CD4-positive, CD25-positive, alpha-beta regulatory T cell (primary cell): ENCODE measurements at places on chromosomes 6 and 20.

DNA sequence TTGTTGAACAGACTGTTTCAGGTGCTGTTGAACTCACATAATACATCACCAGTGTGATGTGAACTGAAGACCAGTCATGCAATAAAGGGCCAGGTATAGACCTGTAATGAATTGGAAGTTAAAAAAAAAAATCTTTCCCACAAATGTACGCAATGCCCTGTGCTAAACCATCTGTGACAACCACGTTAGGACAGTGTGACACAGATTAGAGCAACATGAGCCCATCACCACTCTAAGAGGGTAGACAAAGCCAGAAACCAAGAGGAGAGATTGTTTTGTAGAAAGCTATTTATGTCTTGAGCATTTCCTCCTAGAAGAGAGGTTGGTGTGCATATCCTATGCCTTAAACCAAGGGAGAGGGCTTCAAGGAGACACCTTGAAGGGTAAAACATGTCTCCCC, 77.0 kb upstream of the BEND6 start:
- no peak for DNase-seq

- no peak for DNase-seq
These were observed 64.0 kb downstream of the BLOC1S5 start for GRCh38 chr6:8000188-8000596.

DNA sequence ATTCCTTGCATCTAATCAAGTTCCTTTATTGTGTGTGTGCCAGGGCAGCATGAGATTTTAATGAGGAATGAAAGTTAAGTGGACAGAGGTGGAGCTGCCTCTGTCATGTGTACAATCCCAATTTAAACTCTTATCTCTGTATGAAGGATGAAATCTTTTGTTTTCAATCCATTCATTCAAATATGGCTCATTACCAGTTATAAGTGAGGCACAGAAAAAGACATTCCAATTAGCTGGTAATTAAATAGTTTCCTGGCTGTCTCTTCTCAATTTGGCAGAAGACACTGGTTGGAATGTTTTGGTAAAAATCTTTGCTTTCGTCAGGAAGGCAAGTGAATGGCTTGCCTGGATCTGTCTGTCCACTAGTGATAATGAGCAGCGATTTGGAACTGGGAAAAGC, 46.4 kb downstream of the CLVS2 start:
- no peak for DNase-seq

GRCh38 chr6:158266131-158266530, 46.1 kb upstream of the TULP4 start:
- DNase-seq, result no peak

GRCh38 chr6:150494241-150494640, 105.4 kb upstream of the PLEKHG1 start:
- no peak for DNase-seq

DNA sequence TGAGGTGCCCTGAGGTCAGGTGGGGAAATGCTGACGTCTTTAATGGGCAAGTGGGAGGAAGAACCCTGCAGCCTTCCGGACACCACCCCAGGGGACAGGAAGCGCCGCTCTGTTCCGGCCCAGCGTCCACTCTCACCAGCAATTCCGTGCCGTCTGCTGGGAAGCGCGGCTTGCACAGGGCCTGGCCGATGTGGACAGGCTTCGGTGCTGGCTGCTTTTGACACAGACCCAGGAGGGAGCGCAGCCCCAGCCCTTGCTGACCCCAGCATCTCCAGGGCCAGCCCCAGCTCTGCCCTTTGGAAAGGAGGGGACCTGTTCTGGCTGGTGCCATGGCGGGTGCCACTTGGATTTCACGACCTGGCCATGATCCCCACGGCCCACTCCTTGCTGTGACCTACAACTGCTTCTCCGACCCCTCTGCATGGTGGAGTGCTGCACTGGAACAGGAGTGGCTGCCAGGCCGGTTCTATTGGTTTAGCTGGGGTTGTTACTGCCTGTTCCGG, 123.2 kb downstream of the DLL1 start:
- DNase-seq, result no peak

DNA sequence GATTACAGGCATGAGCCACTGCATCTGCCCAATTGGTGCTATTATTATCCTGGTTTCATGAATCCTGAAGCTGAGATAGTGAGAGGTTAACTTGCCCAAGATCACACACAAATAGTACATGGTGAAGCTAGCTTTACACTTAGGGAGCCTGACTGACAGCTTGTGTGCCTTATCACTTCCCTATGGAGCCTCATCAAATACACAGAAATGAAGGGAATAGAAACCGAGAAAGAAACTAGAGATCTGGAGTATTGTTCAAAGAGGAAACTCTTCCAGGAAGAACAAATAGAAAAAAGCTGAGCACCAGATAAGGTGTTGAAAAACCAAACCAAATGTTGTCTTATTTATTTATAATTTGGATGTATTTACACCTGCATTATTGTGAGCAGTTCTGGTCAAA, 155.0 kb upstream of the CITED2 start:
- no peak for DNase-seq

GRCh38 chr6:163948250-163948649, 533.7 kb downstream of the QKI start:
- no peak for DNase-seq

GRCh38 chr6:145891565-145891964, 72.6 kb downstream of the SHPRH start:
- DNase-seq, result no peak

DNA sequence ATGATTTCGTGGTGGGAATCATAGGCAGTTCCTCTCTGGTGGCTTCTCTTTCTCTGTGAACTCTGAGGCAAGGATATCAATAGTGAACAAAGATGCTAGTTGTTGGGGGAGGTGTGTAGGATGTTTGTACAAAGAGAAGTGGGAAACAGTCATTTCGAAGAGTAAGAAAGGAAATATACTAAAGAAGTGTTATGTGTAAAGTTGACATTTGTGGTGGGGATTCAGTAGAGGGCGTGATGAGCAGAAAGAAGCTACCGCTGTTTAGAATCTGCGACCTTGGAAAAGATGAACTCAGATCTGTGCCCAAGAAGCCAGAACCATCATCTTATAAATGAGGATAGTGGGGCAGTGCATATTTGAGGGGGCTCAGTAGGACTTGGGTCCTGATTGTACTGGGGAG, 11.4 kb downstream of the SLC35F1 start:
- DNase-seq, result no peak
